ENCODE measurements at places on chromosomes 5 and 9. TPM values are rescaled to one million over a fixed set of nuclear protein-coding genes. Genes with fewer than 3 reads are reported as not detected.

HRCT1 gene
- total RNA-seq, result 17.5 TPM

PCDHGA5 gene
- 3.1 TPM for total RNA-seq

NEUROG1 gene
- not detected for total RNA-seq

NR5A1 gene
- total RNA-seq, result not detected

CARTPT gene
- not detected for total RNA-seq

PTGDS gene
- 173 TPM for total RNA-seq

TCF7 gene
- total RNA-seq, result 4.3 TPM

GCNT4 gene
- 1.4 TPM for total RNA-seq

COMMD10 gene
- total RNA-seq, result 44.3 TPM

CENPK gene
- 1.4 TPM for total RNA-seq

SYK gene
- 12.4 TPM for total RNA-seq

WNT8A gene
- not detected for total RNA-seq

PLEKHG4B gene
- total RNA-seq, result 0.44 TPM

IL17B gene
- not detected for total RNA-seq

SLC45A2 gene
- 0.19 TPM for total RNA-seq

SLC9A3 gene
- total RNA-seq, result 1.0 TPM

TSLP gene
- not detected for total RNA-seq

HACD4 gene
- total RNA-seq, result 4.1 TPM

OTP gene
- not detected for total RNA-seq

PCA3 gene
- not detected for total RNA-seq

CDH10 gene
- not detected for total RNA-seq

PRSS3 gene
- total RNA-seq, result not detected

POU5F2 gene
- total RNA-seq, result 6.5 TPM

TYRP1 gene
- not detected for total RNA-seq

IGFBPL1 gene
- not detected for total RNA-seq

PCDHGA9 gene
- total RNA-seq, result 8.3 TPM

TRIP13 gene
- total RNA-seq, result 0.94 TPM

CD274 gene
- total RNA-seq, result 5.1 TPM

KCNIP1 gene
- total RNA-seq, result not detected

MEGF9 gene
- 17.3 TPM for total RNA-seq

SLC34A1 gene
- not detected for total RNA-seq

PTGR1 gene
- 63.8 TPM for total RNA-seq

AQP7 gene
- 202 TPM for total RNA-seq

FBXL7 gene
- 15.7 TPM for total RNA-seq

PCDHGA4 gene
- total RNA-seq, result 2.6 TPM

DOCK8 gene
- 28.8 TPM for total RNA-seq

RBM27 gene
- total RNA-seq, result 38.9 TPM

ASS1 gene
- total RNA-seq, result 388 TPM

SLC23A1 gene
- total RNA-seq, result not detected

Data from omental fat pad (tissue), 4 donors.